ENCODE measurements at places on chromosomes 13 and 19.
A peak's percentile ranks its signal among the peaks of the same experiment; 100 is the strongest.

GRCh38 chr19:6108721-6109633 is 1.3 kb downstream of the RFX2 start:
- peak; percentile 68 for DNase-seq

DNA sequence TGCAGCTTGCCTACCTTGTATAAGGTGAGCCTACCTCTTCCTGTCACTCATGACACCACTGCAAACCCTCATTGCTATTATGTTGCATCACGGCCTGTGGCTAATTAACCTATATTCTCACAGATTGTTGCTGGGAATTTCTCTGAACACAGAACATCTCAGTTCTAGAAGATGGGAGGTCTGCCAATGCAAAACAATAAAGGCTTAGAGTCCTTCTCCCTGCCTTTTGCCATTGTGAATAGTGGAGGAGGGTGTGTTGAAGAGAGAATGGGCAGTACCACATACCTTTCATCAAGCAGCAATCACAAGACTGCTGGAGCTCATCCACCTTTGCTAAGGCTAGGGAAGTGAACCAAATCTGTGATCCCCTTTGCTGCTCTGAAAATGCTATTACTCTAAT is 34.4 kb downstream of the WDFY2 start:
- no peak for DNase-seq

GRCh38 chr13:26377038-26377437 is 123.1 kb downstream of the CDK8 start:
- DNase-seq, result no peak

DNA sequence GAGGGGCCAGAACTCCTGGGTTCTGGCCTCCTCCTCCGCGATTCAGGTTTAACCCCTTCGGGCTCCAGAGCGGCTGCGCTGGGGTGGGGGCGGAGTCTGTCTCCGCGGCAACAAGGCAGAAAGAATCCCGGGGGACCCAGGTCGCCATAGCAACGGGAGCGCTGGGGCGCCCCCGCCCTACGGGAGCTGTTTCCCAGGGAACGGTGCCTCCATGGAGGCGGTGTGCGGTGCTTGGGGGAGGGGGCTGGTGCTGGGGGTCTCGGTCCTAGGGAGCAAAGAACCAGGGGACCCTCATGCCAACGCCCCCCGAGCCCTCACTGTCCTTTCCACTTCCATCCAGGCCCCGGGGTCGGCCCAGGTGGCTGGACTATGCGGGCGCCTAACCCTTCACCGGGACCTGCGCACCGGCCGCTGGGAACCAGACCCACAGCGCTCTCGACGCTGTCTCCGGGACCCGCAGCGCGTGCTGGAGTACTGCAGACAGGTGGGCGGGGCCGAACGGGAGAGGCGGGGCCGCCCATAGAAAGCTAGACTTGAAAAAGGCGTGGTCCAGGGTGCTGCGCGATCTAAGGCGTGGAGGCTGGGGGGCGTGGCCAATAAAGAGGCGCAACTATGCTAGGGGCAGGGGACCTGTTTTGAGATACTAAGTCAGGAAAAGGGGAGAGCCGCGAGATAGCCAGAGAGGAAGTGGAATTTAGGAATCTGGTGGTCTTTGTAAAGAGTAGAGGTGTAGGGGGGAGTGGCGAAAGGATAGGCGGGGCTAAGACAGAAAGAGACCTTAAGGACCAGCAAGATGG is 1.2 kb downstream of the APLP1 start:
- peak; percentile 75 for DNase-seq

DNA sequence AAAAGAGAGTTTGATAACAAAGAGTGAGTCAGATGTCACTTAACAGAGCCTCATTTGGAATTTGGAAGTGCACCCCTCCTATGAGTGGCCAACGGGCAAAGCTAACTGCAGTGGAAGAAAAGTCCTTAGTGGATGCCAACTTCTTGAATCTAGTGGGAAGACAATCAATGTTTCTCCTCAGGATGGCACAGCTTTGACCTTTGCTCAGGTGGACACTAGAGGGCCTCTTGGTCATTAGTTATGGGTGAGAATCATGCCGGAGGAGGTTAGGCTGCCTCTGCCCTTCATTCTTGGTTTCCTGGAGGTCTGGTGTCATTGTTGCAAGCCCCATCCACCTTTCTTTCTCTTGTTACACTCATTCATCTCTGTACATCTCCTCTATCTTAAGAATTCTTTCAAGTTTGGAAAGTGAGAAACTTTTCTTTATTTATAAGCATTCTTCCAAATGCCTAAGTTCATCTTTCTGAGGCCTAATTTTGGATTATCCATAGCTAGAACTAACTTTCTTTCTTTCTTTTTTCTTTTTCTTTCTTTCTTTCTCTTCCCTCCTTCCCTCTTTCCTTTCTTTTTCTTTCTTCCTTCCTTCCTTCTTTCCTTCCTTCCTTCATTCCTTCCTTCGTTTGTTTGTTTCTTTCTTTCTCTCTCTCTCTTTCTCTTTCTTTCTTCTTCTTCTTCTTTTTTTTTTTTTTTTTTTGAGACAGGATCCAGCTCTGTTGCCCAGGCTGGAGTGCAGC is 327.2 kb upstream of the TSHZ3 start:
- no peak for DNase-seq

DNA sequence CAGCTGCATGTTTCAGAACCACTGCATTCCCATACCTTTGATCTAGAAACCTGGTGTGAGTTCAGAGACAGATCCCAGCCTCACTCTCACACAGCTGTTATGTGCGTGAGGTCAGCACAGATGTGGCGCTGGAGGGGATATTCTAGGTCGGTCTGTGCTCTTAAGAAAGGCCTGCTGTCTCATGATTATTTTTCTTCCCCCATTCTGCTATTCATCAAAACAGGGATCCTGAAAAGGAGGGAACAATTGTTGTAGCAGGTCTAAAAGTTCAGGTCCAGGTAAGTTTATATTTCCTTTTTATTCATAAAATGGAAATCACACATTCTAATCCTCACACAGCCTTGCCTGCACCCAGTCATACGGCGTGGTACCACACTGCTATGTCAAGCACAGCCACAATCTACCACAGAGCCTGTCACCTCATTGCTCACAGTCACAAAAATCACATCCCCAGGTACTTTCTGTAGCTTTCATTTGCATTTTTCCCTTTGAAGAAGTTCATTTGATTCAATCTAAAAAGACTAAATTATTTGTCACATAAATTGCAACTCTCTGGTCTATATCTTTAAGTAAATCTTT is 867 bp downstream of the ZNF546 start:
- peak; percentile 2 for DNase-seq

GRCh38 chr13:44713788-44714469 is 137.8 kb upstream of the TSC22D1 start:
- DNase-seq, result no peak

GRCh38 chr19:17402982-17403855 is 2.2 kb downstream of the BST2 start:
- no peak for DNase-seq

- no peak for DNase-seq
Observed at GRCh38 chr19:11324079-11324661, 15.3 kb downstream of the RAB3D start.
